ENCODE measurements at places on chromosomes 13 and 19. TPM values are rescaled to one million over a fixed set of nuclear protein-coding genes. Genes with fewer than 3 reads are reported as not detected.

Gene ADGRE3
- not detected for total RNA-seq

Gene PRODH2
- total RNA-seq, result not detected

Gene SCN1B
- total RNA-seq, result 0.45 TPM

Gene PCDH20
- total RNA-seq, result not detected

GRCh38 chr13:73131247-73131646 is 72.4 kb downstream of the KLF5 start:
- no peak for DNase-seq
- no peaks in the 10 kb centered on the region for H3K4me1 ChIP-seq
- H3K27ac ChIP-seq, result no peak overlapping the region
- no peaks in the 10 kb centered on the region for H3K27me3 ChIP-seq

DNA sequence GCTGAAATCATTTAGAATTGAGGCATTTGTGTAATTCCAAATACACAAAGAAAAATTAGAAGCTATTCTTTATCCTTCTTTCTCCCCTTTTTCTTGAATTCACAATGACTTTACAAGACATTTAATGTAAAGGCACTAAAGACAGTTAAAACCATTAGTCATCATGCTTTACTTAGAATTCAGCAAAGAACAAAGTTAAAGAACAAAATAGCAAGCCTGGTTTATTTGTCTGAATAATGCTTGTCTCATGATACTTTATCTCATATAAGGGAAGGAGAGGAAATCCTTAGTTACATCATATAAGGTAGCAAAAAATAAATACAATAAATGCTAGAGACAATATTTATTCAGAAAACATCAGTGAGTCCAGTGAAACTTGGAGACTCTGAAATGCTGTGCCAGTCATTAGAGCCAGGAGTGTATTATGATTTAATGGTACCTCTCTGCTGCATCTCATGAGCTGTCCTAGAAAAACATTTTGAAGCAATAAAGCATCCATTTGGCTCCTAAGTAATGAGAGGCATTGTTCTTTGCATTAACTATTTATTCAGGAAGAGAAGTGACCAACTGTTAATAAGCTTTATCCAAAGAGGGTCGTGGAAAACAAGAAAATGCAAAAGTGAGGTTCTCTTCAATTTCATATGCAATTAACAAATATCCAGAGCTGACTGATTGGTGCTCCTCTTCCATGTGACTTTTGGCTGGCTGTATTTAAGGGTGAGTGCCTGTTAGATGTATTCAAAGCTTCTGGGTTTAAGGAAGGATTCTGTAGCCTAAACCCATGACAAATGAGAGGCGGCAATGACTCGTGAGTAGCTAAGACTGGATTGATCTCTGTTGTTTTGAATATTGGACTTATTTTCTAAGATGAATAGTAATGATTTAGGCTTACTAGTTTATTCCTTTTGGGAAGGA is 105.0 kb downstream of the DGKH start:
- peak overlapping the region; percentile 38 for H3K27ac ChIP-seq
- H3K4me3 ChIP-seq, result no peak overlapping the region
- no peak for DNase-seq

GRCh38 chr19:14511229-14511593 is 7.0 kb downstream of the DNAJB1 start:
- no peaks in the 10 kb centered on the region for H3K27me3 ChIP-seq
- peaks cover 29% of the 10 kb centered on the region for H3K36me3 ChIP-seq
- peaks cover 60% of the 10 kb centered on the region for H3K4me1 ChIP-seq
- H3K4me3 ChIP-seq, result peak overlapping the region; percentile 25
- H3K27ac ChIP-seq, result peak overlapping the region; percentile 82
- no peak for DNase-seq

- DNase-seq, result no peak
- no peak overlapping the region for H3K27ac ChIP-seq
- H3K36me3 ChIP-seq, result peaks cover under 1% of the 10 kb centered on the region
Measured at GRCh38 chr19:32914879-32915660, 45.5 kb upstream of the SLC7A9 start.

GRCh38 chr19:10555610-10555973 is 10.2 kb downstream of the KRI1 start:
- peak overlapping the region; percentile 1 for H3K27ac ChIP-seq
- no peak overlapping the region for H3K4me3 ChIP-seq
- H3K4me1 ChIP-seq, result peaks cover 34% of the 10 kb centered on the region
- no peak for DNase-seq
- no peaks in the 10 kb centered on the region for H3K27me3 ChIP-seq

DNA sequence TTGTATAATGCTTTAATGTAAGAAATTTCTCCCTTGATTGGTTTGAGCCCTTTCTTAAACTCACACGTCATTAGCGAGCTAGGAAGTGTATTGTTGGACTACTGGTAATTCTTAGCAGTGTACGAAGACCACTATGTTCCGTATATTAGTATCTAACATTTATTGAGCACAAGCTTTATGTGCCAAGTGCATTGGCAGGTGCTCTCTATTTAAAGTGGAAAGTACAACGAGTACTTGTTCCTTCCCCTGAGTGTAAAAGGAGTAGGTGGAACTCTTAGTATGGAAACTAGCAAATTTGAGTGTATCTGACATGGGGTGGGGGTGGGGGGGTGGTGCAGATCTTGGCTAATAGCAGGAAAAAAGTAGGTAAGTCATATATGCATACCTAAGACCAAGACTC is 594.7 kb downstream of the FGF9 start:
- H3K27me3 ChIP-seq, result no peaks in the 10 kb centered on the region
- no peak overlapping the region for H3K4me3 ChIP-seq
- no peak for DNase-seq
- H3K27ac ChIP-seq, result no peak overlapping the region

DNA sequence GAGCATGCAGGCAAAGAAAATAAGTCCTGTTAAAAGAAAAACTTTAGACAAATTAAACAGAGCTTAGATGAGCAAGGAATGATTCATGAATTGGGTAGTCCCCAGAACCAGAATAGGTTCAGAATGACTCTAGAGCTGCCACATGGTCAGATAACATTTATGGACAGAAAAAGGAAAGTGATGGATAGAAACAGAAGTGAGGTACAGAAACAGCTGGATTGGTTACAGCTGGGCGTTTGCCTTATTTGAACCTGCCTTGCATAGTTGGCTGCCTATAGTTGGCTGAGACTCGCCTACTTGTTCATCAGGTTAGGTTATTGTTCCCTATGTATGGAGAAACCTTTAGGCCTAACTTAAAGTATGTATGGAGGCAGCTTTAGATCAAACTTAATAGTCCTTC is 35.4 kb downstream of the WDFY2 start:
- no peak overlapping the region for H3K4me3 ChIP-seq
- peaks cover 7% of the 10 kb centered on the region for H3K36me3 ChIP-seq
- no peak overlapping the region for H3K27ac ChIP-seq
- peaks cover 28% of the 10 kb centered on the region for H3K4me1 ChIP-seq

- DNase-seq, result no peak
- H3K4me1 ChIP-seq, result no peaks in the 10 kb centered on the region
- H3K27ac ChIP-seq, result no peak overlapping the region
- H3K36me3 ChIP-seq, result no peaks in the 10 kb centered on the region
- H3K27me3 ChIP-seq, result no peaks in the 10 kb centered on the region
- no peak overlapping the region for H3K4me3 ChIP-seq
Measured at GRCh38 chr13:83153848-83154247, 728.4 kb downstream of the SLITRK1 start.
